ENCODE measurements at places on chromosomes 11 and 22.

DNA sequence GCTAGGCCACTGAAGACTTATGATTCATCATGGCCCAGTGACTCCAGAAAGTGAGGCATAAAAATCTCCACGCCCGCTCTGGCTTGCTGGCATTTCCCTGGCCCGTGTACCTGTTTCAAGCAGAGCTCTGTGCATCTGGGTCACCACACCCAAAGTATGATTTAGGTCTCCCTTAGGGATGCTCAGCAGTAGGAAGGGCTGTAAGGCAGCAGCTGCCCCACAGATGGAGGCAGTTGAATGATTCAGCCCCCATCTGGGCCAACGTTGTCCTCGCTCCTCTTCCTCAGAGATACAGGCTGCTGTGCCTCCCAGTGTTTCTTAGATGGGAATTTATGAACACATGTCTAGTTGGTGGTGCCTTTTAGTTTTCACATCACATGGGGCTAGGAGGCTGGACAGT is 21.6 kb downstream of the GPR83 start:
- DNase-seq, result no peak

- no peak for DNase-seq
Observed at GRCh38 chr11:9315078-9315688, 790 bp upstream of the TMEM41B start.

- no peak for DNase-seq
Observed at GRCh38 chr22:31064369-31064768, 16.7 kb upstream of the SMTN start.

GRCh38 chr11:118514103-118514502 is 13.2 kb upstream of the TTC36 start:
- DNase-seq, result no peak

DNA sequence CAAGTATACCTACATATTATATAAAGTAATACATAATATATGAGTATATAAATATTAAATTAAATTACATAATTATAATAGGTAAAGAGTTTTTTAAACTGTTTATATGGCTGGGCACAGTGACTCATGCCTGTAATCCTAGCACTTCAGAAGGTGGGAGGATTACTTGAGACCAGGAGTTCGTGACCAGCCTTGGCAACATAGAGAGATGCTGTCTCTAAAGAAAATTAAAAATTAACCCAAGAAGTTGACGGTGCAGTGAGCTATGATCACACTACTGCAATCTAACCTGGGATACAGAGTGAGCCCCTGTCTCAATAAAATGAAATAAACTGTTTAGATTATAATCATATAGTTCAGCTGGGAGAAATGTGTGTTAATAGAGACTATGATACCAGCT is 363.0 kb downstream of the DDX10 start:
- DNase-seq, result no peak

All from AG20443 (cell line).